ENCODE measurements at places on chromosomes 2 and 18.

DNA sequence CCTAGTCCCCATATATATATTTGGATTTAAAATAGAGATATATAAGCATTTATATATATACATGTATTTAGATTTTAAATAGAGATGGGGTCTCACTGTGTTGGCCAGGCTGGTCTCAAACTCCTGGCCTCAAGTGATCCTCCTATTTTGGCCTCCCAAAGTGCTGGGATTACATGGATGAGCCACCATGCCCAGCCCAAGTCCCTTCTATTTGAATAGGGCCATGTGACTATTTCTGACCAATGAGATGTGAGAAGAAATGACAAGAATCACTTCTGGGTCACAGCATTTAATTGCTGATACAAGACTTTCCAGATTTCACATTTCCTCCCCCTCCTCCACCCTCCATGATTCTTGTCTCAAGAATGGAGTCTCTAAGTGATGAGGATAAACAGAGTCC, 6.4 kb upstream of the RBM43 start:
- DNase-seq, result no peak

- no peak for DNase-seq
Measured at GRCh38 chr2:26048791-26049190, 14.9 kb downstream of the RAB10 start.

GRCh38 chr18:331221-331821, 63.5 kb upstream of the THOC1 start:
- no peak for DNase-seq

GRCh38 chr2:154637456-154637855, 61.0 kb upstream of the KCNJ3 start:
- DNase-seq, result no peak

DNA sequence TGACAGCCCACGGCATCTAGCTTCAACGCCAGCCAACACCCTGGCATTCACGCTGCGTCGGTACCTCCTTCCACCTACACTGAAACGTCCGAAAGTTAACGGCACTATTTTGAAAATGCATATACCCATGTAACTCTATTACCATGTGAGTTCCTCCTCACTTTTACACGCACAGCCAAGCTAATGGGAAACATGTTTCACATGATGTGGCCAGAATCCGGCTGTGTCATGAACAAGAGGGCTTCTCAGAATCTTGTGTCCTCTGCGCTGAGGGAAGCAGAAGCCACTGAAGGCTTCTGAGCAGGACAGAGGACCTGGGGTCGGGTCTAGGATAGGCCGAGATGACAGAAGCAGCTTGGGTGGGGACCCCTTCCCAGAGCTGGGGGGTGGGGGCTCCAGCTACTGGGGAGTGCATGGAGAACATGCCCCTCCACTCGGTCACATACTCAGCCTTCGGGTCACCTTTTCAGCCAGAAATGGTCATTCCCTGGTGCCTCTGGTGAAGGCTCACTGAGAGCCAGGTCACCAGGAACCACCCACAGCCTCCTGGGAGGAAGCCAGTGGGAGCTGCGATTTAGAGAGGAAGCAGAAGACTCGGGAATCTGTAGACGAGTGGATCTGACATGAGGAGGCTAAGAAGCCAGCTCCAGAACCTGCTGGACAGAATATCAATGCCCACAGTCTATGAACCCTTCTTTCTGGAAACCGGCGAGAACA, 41.5 kb downstream of the HDAC4 start:
- DNase-seq, result no peak

Data from stimulated activated CD4-positive, alpha-beta T cell treated with anti-CD3 and anti-CD28 coated beads, Interleukin-4, amount 100 ng/mL, for 4 hours (primary cell).